ENCODE measurements at places on chromosomes 1 and 21.

DNA sequence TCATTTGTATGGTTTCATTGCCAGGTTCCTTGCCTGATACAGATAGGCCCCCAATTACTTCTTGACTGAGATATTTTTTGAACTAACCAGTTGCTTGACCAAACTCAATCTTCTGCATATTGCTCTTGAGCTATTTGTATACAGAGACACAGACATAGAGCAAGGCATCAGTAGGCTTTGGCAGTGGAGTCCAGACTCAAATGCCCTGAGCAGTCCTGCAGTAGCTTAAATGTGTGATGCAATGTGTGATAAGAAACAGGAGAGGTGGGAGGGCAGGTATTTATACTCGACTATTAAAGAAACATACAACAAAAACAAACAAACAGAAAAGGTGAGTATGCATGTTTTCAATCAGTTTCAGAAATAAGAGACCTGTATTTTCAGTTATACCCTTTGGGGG is 197.9 kb upstream of the DAB1 start:
- no peak for DNase-seq

- DNase-seq, result no peak
These were observed 28.7 kb downstream of the COL16A1 start for GRCh38 chr1:31675161-31675560.

GRCh38 chr1:101438359-101438758 is 201.5 kb downstream of the S1PR1 start:
- DNase-seq, result no peak

DNA sequence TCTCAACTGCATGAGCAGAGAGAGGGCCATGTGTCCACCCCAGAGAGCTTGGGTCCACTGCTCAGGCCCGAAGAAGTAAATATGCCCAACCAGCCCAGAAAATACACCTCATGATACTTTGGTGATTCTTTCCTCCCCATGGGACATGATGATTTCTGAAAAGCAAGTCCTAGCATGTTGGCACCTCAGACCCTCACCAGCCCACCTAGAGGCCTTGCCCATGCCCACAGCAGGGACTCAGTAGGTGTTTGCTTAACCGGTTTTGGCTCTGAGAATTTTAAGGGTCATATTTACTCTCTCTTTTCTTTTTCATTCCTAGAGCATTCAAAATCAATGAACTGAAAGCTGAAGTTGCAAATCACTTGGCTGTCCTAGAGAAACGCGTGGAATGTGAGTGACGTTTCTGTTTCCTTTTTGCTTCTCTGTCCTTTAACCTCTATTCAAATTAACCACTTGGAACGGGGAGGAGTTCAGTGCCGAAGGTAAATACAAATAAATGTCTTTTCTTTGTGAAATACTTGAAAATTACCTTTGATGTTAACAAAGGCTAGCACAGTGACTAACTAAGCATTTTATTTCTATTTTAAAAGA is 79.7 kb downstream of the PDE9A start:
- peak; percentile 71 for DNase-seq

DNA sequence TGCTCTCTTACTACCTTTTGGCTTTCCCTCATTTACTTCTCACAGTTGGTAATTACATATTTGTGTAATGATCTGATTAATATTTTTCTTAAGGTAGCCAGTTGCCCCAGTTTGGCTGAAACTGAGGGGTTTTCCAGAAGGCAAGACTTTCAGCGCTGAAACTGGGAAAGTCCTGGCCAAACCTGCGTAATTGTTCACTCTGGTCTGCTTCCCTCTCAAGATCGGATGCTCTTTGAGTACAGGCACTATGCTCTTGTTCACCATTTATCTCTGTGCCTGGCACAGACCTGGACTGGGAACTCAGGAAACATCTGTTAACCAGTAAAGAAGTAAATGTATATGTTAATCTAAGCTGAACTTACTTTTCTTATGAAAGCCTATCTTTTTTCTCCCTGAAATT is 209.6 kb upstream of the HOOK1 start:
- DNase-seq, result no peak

GRCh38 chr21:32782698-32783097 is 11.1 kb upstream of the PAXBP1 start:
- no peak for DNase-seq

DNA sequence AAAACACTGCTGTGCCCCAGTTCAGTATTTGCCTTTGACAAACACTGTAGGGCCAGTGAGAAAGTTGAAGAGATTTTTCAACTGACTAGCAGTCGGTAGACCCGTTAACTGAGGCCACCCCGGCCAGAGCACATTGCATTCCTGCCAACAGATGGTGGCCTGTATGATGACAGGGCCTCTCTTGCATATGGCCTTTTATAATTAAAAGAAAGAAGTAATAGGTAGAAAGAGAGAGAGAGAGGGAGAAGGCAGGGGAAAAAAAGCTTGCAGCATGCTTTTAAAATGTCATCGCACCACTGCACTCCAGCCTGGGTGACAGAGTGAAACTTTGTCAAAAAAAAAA is 4.7 kb upstream of the C1orf174 start:
- no peak for DNase-seq

DNA sequence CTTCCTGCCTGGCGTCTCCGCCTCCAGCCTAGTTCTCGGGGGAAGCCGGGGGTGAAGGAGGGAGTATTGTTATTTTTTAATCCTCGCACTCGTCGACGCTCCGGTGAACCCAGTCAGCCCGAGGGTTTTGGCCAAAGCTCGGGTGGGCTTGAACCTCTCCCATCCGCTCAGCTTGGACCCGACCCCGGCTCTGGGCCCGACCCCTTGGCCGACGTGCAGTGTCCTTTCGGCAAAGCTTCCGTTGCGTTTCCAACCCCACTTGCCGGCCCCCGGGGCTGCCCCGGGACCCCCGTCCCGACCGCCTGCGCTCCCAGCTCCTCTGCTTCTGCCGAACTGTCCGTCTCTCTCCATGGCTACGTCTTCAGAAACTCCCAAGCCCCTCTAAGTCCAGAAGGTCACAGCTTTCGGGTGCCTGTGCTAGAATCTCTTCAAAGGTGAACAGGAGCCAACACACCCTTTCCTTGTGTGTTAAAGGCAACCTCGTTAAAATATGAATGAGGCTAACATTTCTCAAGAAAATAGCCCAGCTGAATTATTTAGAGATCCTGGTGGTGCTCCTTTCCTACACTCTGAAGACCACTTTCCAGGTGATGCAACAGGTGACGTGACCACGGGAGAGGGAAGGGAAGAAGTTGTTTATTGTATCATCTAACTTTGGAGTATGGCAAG is 647 bp downstream of the DESI2 start:
- DNase-seq, result no peak

DNA sequence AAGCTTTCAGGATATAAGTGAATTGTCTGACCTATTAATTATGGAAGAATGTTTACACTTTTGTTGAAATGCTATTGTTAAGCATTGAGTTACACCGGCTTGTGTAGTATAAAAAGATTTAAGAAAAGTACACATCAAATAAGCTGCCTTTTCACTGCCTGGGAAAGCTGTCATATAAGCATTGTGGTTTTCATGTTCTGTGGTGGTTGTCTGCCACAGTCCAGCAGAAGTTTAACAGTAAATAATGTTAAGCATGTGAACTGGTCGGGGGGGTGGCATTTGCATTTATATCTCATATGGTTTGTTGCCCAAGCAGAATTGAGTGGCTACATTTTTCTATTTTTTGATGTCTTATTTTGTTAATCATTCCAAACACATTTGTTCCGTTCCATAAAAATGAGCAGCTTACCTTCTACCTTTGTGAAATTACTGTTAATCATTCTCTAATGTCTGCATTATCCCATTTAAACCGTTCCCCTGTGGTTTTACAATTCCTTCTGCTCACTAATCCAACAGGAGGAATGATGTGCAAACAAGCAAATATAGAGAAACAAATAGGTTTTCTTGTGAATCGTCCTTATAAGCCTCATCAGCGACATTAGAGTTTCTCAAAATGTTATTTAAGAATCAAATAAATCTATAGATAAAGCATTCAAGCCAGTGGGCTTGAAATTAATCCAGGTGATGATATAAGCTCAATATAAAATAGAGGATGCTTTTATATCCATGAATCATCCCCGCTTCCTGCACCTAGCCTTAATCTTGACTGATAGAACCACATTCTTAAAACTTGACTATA is 160.8 kb upstream of the SAMSN1 start:
- no peak for DNase-seq

- DNase-seq, result peak; percentile 30
These were observed 5.3 kb downstream of the PSRC1 start for GRCh38 chr1:109277434-109278204.

DNA sequence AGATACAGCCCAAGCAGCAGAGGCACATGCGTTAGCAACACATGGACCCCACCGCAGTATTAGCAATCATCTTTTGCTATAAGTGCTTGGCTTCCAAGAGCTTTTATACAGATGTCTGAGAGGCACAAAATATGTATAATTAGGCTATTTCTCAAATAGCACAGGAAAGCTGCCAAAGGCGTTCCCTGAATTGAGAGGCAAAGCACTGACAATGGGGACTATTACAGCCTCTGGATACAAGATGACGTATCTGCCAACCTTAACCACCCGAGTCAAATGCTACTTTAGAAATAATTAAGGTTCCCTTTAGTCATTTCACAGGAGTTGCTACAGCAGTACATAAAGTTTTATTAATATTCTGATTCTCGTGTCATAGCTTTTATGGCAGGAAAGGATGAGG is 6.4 kb downstream of the STMN1 start:
- no peak for DNase-seq

GRCh38 chr1:60171801-60172200 is 98.2 kb upstream of the C1orf87 start:
- DNase-seq, result no peak

- DNase-seq, result no peak
These were observed 55.1 kb downstream of the COL18A1 start for GRCh38 chr21:45460011-45460565.

GRCh38 chr1:203459671-203460201 is 15.9 kb upstream of the PRELP start:
- no peak for DNase-seq

GRCh38 chr1:208851366-208851765 is 607.2 kb upstream of the PLXNA2 start:
- no peak for DNase-seq

DNA sequence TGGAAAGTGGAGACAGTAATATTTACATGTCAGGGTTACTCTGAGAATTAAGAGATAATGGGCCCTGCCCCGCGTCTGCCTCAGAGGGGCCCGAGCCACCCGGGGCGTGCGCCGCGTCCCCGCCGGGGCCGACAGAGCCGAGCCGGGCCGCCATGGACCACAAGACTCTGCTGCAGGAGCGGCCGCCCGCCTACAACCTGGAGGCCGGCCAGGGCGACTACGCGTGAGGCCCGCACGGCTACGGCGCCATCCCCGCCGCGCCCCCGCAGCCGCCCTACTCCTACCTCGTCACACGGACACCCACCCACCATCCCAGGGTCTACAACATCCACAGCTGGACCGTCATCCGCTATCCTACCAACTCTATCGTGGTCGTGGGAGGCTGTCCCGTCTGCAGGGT is 35.1 kb upstream of the LRRC39 start:
- no peak for DNase-seq

DNA sequence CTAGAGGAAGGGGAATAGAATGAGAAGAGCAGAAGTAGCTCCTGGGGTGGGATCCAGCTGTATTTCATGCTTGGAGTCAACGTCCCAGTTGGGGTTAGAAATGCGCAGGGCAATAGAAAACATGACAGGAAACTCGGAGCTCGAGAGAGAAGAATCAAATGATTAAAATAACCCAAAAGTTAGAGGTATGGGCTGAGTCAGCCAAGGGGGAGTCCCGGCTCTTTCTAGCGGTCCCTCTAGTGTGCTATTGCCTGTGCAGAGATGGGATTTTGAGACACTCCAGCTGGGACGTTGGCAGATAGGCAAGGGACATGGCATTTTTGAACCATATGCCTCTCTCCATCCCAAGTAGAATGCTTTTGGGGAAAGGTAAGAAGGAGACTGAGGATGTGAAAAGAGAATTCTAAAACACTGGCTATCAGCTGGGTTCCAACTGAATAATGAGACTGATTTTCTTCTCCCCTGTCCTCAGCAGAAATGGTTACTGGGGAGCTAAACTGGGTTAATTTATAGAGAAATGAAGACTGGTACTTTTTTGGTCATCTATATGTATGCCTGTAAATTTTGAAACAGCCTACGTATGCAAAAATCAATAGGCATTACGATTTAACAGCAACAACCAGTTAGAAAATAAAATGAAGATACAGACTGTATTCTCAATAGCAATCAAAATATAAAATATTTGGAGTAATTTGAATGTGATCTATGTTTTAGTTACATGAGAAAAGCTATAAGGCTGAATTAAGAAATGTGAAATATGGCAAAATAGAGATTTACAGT is 7.0 kb upstream of the VPS26C start:
- no peak for DNase-seq

DNA sequence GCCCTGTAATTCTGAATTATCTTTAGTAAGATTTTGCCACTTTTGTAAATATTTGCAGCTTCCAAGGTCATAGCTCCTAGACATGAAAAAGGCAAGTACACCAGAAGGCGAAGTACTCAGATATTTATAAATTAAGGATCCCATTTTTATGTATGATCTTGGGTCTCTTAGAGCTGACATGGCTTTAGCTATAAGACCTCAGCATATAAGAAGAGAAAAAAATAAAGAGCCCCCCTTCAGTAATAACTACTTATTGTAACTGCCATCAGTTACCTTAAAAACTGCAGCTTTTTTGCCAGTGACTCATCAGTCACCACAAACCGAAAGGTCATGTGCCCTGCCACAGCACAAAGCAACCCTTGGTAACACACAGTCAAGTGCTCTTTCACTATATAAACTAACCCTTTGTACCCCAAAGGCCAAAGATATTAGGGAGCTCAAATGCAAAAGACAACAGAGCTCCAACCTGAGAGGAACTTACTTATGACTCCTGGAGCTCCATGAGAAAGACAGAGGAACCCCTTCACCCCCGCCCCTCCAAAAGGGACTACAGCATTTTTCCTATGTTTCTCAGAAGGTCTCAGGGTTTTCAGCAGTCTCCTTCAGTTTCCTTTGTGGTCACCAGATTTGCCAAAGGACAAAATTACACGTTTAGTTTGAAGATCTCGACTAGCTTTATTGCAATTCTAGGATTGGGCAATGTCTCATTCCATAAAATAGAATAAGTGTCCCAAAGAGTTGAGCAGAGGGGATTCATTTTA is 219.8 kb upstream of the DUSP10 start:
- DNase-seq, result no peak

DNA sequence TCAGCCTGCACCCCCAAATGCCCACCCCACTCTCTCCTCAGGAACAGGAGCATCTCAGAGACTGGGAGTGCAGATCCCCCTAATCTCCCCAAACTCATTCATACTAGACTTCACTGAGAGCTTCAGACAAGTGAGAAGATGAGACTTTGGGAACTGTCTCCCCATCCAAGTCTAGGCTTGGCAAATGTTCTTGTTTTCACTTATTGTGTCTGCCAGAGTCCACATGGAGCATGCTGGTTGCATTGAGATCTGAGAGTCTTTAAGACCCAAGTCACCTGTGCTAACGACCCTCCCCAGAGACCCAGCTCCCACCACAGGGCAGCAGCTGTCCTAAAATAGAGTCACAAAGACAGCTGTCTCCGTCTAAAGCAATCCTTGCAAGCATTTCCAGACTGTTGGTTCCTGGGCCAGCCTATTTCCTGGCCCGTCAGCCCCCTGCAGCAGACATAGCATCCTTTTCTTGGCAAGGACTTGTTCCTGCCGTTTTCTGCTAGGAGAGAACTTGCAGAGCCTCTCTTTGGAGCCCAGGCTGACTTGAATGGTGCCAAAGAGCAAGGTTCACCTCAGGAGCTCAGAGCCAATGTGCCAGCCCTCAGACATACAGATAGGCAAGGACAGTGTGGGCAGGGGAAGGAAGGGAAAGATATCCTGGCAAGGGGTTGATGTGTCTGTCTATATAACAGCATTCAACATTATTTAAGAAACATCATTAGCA is 1.9 kb upstream of the CNTN2 start:
- DNase-seq, result no peak

Measured in NCI-H1048 (cell line).